Immature natural killer cell (primary cell): ENCODE measurements at places on chromosomes 1 and 21. TPM values are rescaled to one million over a fixed set of nuclear protein-coding genes. Genes with fewer than 3 reads are reported as not detected.

The DISC1 gene
- polyA plus RNA-seq: 1.3 TPM

The CR1L gene
- not detected for polyA plus RNA-seq

The LSS gene
- 26.2 TPM for polyA plus RNA-seq

The AUNIP gene
- not detected for polyA plus RNA-seq

The ACBD6 gene
- 39.2 TPM for polyA plus RNA-seq

The APOBEC4 gene
- not detected for polyA plus RNA-seq

The HORMAD1 gene
- not detected for polyA plus RNA-seq

The CENPF gene
- 3.4 TPM for polyA plus RNA-seq

The SLC35F3 gene
- polyA plus RNA-seq: not detected

The MYCBP gene
- 39.3 TPM for polyA plus RNA-seq

The PI4KB gene
- 35.1 TPM for polyA plus RNA-seq

- no peak for DNase-seq
These were observed 41.5 kb downstream of the CHIA start for GRCh38 chr1:111332190-111332589.

GRCh38 chr1:88566615-88567387, 117.3 kb upstream of the PKN2 start:
- no peak for DNase-seq

GRCh38 chr1:39898648-39899603, 2.8 kb downstream of the MYCL start:
- DNase-seq: no peak

- DNase-seq: no peak
These were observed 58.5 kb upstream of the FGGY start for GRCh38 chr1:59238333-59238934.

GRCh38 chr1:41682845-41683625, 198.6 kb upstream of the EDN2 start:
- DNase-seq: no peak

DNA sequence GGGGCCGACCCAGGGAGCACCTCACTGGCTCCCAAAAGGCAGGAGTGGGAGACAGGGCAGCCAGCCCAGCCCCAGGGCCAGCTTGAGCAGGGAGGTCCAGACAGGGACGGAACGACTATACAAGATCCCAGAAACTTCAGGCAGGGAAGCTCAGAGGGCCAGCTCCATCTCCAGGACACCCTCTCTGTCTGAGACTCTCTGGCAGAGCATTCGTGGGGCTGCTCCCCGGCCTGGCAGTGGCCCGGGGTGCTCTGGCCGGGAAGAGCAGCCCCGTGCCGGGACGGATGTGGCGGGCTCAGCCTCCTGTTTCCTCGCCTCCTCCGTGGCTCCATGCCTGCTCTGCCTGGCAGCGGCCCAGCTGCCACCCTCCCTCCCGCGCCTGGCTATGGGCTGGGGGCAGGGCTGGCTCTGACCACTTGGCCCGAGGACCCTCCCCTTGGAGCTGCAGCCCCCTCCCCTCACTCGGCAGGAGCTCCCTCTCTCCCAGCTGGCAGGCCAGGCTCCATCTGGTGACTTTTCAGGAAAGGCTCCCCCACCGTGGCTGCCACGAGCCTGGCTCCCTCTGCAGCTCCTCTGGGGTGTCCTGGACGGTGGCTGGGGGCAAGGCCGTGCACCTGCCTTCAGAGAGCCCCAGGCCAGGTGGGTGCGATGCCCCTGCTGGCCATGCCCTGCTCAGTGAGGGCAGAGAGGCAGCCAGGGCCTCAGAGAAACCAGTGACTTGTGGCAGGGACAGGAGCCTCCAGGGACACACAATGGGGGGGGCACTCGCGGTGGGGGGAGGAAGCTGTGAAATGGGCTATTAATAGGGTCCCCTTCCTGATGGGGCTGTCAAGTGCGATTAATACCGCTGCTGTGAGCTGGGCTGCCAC, 5.6 kb upstream of the PLCH2 start:
- DNase-seq: no peak

DNA sequence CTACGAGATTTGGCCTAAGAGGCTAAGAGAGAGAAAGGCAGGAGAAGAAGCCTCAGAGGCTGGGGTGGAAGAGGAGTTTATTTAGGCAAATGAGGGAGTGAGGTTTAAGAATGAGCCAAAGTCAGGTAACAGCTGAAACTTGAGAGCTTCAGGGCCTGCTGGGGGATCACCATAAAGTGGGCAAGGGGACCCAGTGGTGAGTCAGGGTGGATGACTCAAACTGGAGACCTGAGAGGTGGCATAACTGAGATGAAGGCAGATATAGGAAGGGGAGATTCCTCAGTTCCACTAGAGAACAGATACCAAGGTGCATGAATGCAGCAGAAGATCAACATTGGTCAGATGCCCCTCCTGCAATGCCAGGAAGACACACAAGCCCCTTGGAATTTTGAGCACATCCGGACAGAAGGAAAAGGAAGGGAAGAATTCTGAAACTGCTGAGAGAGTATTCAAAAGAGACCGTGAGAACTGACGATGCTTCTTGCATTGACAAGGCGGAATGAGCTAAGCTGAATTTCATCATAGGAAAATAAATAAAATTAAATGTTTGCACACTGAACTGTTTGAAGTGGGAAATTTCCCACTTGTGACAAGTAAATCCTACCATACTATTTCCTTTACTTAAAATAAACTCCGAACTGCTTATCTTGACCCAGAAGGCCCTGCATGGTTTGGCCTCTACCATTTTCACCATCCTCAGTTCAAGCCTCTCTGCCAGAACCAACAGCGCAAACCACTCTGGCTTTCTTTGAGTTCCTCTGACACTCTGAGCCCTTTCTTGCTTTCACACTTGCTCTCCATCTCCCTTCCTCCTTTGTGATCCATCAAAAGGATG, 94.1 kb downstream of the NMNAT2 start:
- DNase-seq: no peak

GRCh38 chr1:248111157-248111556, 16.2 kb downstream of the OR2L13 start:
- no peak for DNase-seq

GRCh38 chr1:46526691-46527291, 24.7 kb downstream of the KNCN start:
- no peak for DNase-seq

GRCh38 chr1:116377541-116378529, 4.8 kb downstream of the ATP1A1 start:
- DNase-seq: no peak

DNA sequence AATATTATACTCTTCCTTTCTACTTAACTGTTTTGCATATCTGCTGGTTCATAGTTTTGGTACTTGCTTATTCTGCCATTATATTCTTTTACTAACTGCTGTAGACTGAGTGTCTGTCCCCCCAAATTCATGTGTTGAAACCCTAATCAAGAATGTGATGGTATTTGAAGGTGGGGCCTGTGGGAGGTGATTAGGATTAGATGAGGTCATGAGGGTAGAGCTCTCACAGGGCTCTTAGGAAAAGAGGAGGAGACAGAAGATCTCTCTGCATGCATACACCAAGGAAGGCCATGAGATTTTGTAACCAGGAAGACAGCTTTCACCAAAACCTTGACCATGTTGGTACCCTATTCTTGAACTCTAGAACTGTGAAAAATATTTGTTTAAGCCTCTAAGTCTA, 354.1 kb upstream of the B3GALT2 start:
- DNase-seq: no peak

DNA sequence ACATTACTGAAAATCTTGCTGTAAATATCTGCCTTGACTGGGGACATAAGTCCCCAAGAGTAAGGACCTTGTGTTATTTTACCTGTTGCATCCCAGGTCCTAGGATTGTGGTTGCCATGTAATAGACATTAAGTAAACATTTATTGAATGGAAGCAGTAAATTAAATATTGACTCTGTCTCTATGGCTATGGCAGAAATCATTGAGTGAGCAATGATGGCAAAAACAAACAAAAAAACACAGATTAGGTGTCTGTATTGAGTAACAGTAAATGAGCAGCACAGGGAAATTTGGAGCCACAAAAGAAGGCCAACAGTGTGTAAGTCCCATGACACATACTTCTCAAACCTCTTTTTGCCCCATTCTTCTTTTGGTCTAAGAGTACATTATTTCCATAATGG, 240.4 kb downstream of the NFIA start:
- no peak for DNase-seq

DNA sequence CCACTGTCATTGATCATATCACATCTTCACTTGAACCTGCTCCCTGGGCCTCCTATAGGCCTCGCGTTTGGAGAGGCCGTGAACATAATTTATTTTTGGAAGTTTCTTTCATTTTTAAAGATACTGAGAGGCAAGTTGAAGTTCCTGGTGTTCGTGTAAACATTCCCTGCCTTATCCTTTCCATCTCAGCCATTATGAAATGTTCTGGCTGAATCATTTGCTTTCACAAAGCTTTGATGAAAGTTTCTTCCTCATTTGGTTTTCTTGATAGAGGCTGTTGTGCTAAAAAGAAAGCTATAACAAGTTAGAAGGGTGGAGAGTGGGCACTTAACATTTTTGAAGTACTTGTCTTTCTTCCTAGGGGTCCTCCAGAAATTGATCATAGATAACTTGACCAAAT, 15.5 kb downstream of the CAMTA1 start:
- no peak for DNase-seq

DNA sequence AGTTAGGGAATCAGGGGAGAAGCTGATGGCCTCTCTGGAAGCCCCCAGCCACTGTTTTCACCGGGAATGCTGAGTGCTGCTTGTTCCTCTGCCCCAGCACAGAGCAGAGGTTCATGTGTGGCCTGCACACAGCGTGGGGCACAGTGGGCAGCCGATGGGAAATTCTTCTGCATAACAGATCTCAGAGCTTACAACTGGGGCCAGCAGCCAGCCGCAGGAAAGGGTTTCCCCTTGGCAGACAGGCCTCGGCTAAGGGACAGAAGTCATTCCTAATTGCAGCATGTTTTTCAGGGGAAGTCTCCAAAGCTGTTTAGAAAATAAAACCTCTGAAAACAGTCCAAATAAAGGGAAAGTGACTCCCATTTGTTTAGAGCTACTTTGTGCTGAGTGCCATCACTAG, 22.6 kb downstream of the HMGB4 start:
- DNase-seq: no peak

GRCh38 chr1:224287714-224288113, 42.3 kb downstream of the NVL start:
- no peak for DNase-seq

DNA sequence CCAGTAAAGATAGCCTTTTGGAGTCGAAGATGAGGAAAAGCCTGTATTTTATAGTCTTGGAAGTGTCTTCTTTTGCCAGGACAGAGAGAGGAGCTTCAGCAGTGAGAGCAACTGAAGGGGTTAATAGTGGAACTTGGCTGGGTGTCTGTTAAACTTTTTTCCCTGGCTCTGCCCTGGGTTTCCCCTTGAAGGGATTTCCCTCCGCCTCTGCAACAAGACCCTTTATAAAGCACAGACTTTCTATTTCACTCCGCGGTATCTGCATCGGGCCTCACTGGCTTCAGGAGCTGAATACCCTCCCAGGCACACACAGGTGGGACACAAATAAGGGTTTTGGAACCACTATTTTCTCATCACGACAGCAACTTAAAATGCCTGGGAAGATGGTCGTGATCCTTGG, at the start of gene VCAM1:
Gene VCAM1 (plus strand): TSS at position 253 of the 400 bp plus-strand sequence. CDS start 119 bp downstream, at position 372.
- DNase-seq: no peak

- no peak for DNase-seq
These were observed 616 bp upstream of the LAX1 start for GRCh38 chr1:203764105-203765028.

GRCh38 chr21:28066596-28067387, 925.9 kb downstream of the LTN1 start:
- DNase-seq: no peak

DNA sequence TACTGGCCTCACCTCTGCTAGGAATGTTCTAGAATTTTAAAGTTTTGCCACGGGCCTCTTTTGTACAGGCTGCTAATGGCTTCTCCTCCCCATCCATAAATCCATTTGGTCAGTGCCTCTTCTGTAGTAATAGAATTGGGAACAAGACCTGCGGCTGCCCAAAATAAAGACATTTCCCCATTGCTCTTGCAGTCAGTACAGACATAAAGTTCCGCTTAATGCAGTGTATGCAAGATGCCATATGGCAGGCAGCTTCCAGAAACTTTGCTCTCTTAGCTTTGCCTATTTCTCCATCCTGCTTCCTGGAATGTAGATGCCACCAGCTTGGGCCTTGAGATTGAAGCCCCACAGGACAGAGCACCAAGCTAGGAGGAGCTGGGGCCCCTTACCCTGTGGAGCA, 3.7 kb upstream of the SLC2A5 start:
- no peak for DNase-seq

GRCh38 chr21:15094706-15095105, 29.9 kb upstream of the NRIP1 start:
- DNase-seq: no peak

DNA sequence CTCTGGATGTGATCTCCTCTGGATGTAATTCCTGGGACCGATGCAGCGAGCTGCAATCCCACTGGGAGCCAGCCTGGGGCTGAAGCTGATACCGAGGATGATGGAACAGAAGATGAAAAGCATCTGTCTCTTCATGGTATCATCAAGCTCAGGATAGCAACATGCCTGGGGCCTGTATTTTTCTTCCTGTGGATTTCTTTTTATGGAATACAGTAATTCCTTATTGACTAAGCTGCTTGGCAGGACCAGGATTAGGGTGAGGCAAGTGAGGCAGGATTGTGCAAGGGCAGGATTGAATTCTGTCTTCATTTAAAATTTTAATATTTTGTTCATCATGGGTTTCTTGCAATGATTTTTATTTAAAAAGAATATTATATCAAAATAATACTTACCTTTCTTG, 86.6 kb downstream of the SLC25A24 start:
- DNase-seq: no peak

GRCh38 chr1:9905010-9905409, 5.1 kb downstream of the CTNNBIP1 start:
- DNase-seq: no peak

DNA sequence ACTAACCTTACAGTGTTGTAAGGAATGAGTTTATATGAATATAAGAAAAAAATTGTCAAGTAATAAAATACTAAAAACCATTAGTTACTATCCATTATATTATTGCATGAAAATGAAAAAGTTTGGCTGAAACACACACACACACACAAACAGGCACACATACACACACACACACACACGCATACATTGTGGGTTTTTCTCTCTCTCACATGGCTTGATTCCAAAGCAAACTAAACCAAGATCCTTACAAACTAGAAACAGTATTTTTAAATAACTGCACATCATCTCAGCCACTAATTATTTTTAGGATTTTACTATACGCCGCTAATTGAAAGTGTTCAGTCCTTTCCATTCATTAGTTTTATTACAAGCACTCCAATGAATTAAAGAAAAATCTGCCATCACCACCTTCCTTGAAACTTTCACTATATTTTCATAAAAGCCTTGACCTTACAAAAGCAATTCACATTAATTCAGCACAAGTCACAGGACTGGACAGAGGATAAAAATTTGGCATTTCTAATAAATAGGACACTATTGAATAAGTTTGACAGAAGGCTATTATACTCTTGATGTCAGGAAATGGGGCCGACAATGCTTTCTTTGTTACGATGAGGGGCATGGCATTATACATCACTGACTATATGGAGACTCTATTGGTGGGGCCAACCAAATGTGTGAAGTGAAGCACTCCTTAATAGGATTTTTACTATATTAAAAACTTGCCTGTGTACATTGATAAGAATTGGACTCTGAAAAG, 187.0 kb upstream of the ESRRG start:
- DNase-seq: no peak

DNA sequence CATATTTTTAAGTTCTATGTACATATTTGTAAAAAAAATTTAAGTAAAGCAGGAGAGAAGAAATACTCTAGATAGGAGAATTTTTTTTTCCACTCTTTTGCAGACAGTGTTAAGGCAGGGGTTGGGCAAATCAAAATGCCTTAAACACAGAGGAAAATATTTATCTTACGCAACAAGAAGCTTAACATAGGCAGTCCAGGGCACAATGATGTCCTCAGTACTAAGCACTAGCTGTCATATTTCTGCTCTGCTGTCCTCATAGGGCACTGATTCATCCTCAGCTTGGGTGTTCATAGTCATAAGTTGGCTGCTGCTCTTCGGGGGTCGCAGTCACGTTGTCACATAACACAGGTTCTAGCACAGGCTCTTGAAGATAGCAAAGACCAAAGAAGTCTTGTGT, 247.4 kb downstream of the PTBP2 start:
- DNase-seq: no peak
